ENCODE measurements at places on chromosomes 12 and 14.

DNA sequence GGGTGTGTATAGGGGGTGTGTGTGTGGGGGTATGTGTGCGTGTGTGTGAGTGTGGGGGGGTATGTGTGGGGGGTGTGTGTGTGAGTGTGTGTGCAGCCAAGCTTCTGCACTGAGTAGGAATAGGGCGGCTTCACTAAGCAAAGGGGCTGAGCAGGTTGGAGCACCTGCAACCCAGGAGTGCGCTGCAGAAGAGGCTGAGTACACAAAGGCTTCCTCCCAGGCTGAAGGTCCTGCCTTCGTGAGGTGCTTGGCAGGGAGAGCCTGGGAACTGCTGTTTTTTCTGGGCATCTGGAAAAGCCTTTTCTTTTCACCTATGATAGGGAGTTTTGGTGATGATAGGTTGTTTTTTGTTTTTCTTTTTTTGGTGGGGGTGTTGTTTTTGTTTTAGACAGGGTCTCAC lies 6.0 kb upstream of the NUDT14 start:
- no peak for DNase-seq

DNA sequence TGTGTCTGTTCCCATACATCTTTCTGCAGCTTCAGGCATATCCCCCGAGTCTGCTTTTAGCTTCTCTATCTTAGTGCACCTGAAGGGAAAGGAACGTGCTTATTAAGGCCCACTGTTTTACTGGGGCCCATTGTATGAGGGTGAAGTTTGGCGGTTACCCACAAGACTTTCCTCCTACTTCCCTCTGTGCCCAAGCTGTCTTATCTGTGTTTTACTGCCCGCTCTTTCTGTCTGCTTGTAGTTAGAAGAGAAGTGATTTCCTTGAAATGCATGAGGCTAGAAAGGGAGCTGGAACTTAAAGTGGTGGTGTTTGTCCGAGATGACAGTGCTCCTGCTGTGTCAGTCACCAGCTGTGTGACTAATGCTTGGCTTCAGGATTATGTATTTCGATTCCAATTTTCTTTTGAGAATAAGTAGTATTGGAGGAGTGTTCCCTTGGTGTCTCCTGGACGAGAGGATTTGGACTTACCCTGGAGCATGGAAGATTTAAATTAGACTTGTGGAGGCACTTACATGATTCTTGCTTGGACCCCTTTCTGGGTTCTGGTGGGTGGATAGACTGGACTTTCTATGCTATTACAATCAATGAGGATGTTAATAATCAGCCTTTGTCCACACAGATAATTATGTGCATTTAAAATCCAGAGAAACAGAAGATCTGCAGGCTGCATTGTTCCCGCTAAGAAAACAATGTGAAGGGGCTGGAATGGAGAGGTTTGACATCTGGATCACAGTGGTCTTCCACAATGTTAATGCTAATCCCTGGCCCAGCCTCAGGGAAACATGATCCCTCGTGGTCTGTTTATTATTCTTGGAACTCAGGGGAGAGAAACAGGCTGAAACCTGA lies 13.9 kb upstream of the KRT86 start:
- peak; percentile 80 for DNase-seq

GRCh38 chr14:86257973-86258372 lies 728.0 kb downstream of the FLRT2 start:
- DNase-seq, result no peak

GRCh38 chr14:76901171-76902055 lies 75.2 kb downstream of the LRRC74A start:
- peak; percentile 9 for DNase-seq
